Heart right ventricle (tissue), 16 donors: ENCODE measurements at places on chromosomes 16 and 17. TPM values are rescaled to one million over a fixed set of nuclear protein-coding genes. Genes with fewer than 3 reads are reported as not detected.

Gene CDRT15
- not detected for total RNA-seq

Gene TGFB1I1
- 14.1 TPM for total RNA-seq

Gene DDX5
- 466 TPM for total RNA-seq

Gene SLC6A4
- total RNA-seq: 0.13 TPM

Gene OTOA
- 0.06 TPM for total RNA-seq

Gene PRSS36
- total RNA-seq: 0.75 TPM

- peaks cover 50% of the 10 kb centered on the region for H3K4me1 ChIP-seq
- peak; percentile 82 for DNase-seq
- H3K27ac ChIP-seq: peak overlapping the region; percentile 97
- peaks cover 22% of the 10 kb centered on the region for H3K27me3 ChIP-seq
These were observed 1.1 kb upstream of the STUB1 start for GRCh38 chr16:678858-679813.

GRCh38 chr17:80106176-80106575, 4.8 kb downstream of the GAA start:
- peaks cover 15% of the 10 kb centered on the region for H3K4me1 ChIP-seq
- H3K27ac ChIP-seq: no peak overlapping the region
- H3K27me3 ChIP-seq: no peaks in the 10 kb centered on the region
- no peak overlapping the region for H3K4me3 ChIP-seq
- no peaks in the 10 kb centered on the region for H3K36me3 ChIP-seq

DNA sequence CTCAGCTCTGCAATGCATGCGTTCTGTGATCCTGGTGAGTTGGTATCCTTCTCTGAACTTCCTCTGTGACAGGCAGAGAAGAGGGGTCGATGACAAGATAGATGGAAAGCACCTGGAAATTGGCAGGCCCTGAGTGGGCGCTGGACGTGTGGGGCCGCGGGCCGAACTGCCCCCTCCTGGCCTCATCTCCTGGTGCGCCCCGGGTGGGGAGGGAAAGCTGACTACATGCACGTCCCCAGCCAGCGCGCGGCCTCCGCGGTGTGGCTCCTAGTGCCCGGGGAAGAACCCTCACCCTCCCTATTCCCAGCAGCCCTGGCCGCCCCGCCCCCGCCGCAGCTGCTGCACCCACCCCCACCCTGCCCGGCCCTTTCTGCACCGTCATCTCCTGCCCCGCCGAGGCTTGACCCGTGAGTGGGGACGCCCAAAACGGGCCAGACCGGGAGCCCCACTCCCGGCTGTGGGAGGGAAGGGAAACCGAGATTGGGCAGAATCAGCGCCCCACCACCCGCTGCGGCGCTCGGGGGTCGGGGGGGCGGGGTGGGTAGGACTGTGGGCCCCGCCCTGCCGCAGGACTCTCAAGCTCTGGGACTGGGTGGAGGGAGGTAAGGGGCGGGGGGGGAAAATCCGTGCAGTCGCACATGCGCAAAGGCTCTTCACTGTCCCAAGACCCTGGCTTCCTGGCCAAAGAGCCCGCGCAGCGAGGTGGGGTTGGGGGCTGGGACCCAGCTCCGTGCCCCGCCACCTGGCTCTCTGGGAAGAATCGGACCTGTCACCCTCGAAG, at the start of gene NOL3:
Gene NOL3, plus strand, starts transcription at position 371 of the 781 bp plus-strand sequence.
- H3K4me1 ChIP-seq: peaks cover 40% of the 10 kb centered on the region
- peak within 1 kb of the TSS; percentile 60 for H3K4me3 ChIP-seq
- peaks cover 12% of the 10 kb centered on the region for H3K27me3 ChIP-seq
- DNase-seq: peak; percentile 86

- H3K36me3 ChIP-seq: no peaks in the 10 kb centered on the region
- peak overlapping the region; percentile 67 for H3K27ac ChIP-seq
- H3K4me3 ChIP-seq: peak overlapping the region; percentile 59
- H3K4me1 ChIP-seq: peaks cover 25% of the 10 kb centered on the region
- no peaks in the 10 kb centered on the region for H3K27me3 ChIP-seq
- no peak for DNase-seq
These were observed 841 bp upstream of the GPT2 start for GRCh38 chr16:46883353-46883689.

- no peaks in the 10 kb centered on the region for H3K27me3 ChIP-seq
- no peak overlapping the region for H3K27ac ChIP-seq
- DNase-seq: no peak
These were observed 4.8 kb downstream of the XYLT2 start for GRCh38 chr17:50350733-50351132.

DNA sequence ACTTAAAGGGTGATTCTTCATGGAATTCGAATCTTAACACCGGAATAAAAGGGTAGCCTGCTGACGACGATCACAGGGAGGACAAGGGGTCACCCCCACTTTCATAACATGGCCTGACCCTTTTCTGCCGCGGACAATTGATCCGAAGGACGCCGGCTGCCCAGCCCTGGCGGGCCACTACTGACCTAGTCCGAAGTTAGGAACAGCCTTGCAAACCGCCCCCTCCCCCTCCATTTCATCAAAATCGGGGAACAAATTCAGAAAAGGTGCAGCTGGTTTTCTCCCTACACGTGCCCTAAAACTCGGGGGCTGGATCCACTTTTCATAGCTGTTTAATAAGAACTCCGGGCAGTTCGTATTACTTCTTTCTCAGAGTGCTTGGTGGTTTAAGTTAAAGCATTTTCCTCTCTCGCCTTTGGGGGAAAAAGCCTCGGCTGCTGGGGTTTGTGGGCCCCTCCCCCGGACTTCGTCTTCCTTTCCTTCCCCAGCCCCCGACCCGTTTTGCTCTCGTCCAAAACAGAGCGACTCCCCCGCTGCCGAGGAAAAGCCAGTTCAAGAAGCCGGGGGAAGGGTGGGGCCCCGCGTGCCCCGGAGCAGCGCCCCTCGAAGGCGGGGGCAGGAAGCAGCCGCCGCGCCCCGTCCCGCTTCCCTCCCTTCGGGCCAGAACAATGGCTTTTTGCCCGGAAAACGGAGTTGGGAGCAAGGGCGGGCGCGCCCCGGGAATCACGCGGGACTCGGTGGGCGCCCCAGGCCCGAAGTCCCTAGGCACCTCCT, 641 bp upstream of the CBX2 start:
- peak overlapping the region; percentile 76 for H3K27ac ChIP-seq
- H3K4me3 ChIP-seq: peak overlapping the region; percentile 32
- no peaks in the 10 kb centered on the region for H3K36me3 ChIP-seq
- no peaks in the 10 kb centered on the region for H3K4me1 ChIP-seq

DNA sequence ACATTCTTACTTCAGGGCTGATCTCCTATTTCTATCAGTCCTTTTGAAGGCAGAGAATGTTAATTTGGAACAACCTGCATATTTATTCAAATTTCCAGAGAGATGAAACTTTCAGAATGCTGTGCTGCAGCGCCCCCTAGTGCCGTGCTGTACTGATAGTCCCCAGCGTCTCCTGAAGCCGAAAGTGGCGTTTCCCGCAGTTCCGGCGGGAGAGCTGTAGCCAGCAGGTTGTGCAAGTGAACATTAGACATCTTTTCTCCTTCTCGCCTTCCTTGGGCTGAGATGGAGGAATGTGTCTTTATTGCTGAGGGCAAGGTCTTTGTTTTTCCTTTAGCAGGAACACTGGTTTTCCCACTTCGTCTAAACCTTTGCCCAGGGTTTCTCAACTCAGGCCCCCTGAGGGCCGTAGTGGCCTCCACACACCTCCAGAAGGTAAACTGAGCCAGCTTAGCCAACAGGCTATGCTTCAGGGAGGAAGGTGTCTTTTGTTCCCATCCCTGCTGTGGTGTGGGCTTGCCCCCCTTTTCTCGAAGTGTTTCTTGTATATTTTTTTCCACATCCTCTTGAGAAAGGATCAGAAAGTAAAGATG, 26.4 kb downstream of the USP10 start:
- DNase-seq: peak; percentile 89
- H3K36me3 ChIP-seq: no peaks in the 10 kb centered on the region
- H3K27ac ChIP-seq: no peak overlapping the region

GRCh38 chr16:24996301-24996700, 18.9 kb downstream of the ARHGAP17 start:
- H3K27ac ChIP-seq: no peak overlapping the region
- no peaks in the 10 kb centered on the region for H3K27me3 ChIP-seq
- no peak for DNase-seq
- no peaks in the 10 kb centered on the region for H3K36me3 ChIP-seq
- peaks cover 96% of the 10 kb centered on the region for H3K4me1 ChIP-seq

- DNase-seq: no peak
- H3K27me3 ChIP-seq: no peaks in the 10 kb centered on the region
- H3K4me1 ChIP-seq: peaks cover 26% of the 10 kb centered on the region
These were observed 68.9 kb downstream of the NEUROD2 start for GRCh38 chr17:39538866-39539265.

DNA sequence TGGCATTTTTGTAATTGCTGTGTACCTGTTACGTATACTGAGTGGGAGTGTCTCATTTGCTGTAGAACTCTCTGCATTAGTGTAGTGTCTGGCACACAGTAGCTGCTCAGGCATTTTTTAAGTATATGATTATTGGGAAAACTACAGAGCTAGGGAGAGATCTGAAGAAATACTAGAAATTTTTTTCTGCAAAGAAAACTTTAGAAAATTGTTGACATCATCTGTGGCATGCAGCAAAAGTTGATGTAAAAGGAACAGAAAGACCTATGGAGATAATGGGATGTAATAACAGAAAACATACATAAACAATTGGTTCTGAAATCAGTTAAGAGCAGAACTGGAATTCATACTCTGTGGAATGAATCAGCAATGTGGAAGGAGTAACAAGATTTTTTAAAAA, 11.6 kb downstream of the CLTC start:
- DNase-seq: no peak
- H3K27me3 ChIP-seq: no peaks in the 10 kb centered on the region
- H3K36me3 ChIP-seq: peaks cover 19% of the 10 kb centered on the region
- H3K4me1 ChIP-seq: peaks cover 56% of the 10 kb centered on the region
- no peak overlapping the region for H3K4me3 ChIP-seq

GRCh38 chr16:20628213-20628612, 52.0 kb upstream of the ACSM2B start:
- H3K36me3 ChIP-seq: no peaks in the 10 kb centered on the region
- H3K4me1 ChIP-seq: no peaks in the 10 kb centered on the region
- no peak for DNase-seq

DNA sequence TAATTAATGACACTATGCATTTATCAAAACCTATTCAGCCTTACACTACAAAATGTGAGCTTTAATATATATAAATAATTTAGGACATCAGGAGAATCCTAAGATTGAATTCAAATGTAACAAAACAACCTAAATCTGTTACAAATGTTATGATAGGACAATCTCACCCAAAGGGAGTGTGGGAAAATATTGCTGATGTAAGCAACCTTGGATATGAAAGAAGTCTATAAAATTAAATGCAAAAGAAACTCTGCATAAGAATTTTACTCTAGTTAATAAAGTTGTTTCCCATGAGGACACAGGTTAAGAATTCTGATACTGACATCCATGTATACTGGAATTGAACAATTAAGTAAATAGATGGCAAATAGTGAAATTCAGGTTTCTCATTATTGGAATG, 424.5 kb upstream of the MON1B start:
- H3K27ac ChIP-seq: no peak overlapping the region
- H3K36me3 ChIP-seq: no peaks in the 10 kb centered on the region
- no peaks in the 10 kb centered on the region for H3K4me1 ChIP-seq
- no peak overlapping the region for H3K4me3 ChIP-seq
- DNase-seq: no peak
